HL-60 (cell line): ENCODE measurements at places on chromosomes 12 and 14.

GRCh38 chr14:96484399-96484798, 17.8 kb upstream of the PAPOLA start:
- DNase-seq = no peak

DNA sequence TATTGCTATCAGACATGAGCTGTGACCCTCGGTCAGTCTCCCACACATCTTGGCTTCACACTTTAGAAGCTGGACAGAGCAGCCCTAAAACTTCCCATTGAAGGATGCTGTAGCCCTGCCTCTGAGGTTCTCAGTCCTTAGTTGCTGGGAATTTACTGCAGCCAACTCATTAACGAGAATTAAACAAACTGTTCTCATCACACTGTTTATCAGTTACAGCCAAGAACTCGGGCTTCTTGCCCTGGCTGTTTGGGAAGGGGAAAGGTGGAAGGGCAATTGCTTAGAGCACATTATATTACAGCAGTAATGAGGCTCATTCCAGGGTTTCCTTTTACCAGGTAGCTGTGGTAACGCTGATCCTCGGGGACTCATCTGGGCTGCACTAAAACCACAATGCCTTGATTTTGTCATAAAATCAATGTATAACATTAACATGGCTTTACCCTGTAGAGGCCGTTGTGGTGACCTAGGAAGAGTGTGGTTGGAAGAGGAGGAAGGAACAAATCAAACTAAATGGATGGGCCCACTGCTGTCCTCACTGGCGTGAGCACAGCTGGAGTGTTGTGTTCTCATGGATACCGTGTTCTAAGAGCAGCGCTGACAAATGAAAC, 87.1 kb downstream of the GPR135 start:
- no peak for DNase-seq

DNA sequence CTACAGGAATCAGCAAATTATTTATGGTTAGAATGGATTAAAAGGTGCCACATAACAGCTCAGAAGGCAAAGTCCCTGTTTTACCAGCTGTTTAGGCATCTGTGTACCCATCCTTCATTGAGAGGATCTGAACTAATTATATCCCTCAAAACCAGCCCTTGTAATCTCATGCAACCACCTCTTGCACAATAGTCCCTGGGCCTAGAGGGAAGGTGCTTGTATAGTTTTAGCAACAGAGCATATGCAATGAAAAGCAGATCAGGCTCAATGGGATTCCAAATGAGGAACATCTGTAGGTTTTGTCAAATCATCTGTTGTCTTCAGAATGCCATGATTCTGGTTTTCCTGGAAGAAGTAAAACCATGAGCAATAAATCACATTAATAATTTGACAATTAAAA, 26.0 kb upstream of the GLIPR1L2 start:
- peak; percentile 72 for DNase-seq

GRCh38 chr14:61178226-61179060, 102.7 kb downstream of the TMEM30B start:
- no peak for DNase-seq

DNA sequence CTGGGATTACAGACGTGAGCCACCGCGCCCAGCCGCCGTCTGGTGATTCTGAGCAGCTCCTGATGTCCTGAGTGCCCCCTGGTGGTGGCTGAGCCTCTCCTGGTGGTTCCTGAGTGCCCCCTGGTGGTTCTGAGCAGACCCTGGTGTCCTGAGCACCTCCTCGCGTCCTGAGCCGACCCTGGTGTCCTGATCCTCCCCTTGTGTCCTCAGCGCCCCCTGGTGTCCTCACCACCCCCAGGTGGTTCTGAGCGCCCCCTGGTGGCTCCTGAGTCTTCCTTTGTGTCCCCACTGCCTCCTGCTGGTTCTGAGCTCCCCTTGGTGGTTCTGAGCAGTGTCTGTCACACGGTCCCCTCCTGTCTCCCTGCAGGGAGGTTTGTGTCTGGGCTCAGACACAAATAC, 1304.9 kb downstream of the TMEM121 start:
- no peak for DNase-seq

DNA sequence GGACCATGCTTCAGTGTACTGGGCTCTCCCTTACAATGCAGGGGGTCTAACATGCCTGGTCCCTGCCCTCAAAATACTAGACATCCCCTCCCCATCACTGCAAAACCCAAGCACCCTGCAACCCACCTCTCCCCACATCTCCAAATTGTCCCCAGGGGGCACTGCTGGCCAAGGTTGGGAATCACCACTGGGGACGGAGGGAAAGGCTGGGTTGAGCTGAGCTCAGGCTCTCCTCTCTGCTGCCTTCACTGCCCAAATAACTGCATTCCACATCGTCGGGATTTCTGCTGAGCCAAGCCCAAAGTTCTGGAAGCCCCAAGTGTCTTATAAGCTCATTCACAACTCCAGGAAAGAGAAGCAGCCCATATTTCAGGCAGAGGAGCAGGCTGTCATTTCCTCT, 69.6 kb downstream of the NT5DC3 start:
- peak; percentile 42 for DNase-seq
